Retinal pigment epithelial cell (primary cell): ENCODE measurements at places on chromosomes 6 and 20.

- no peak for DNase-seq
Observed at GRCh38 chr6:95576998-95577303, 384 bp upstream of the MANEA start.

GRCh38 chr6:68649669-68650068 lies 14.6 kb downstream of the ADGRB3 start:
- DNase-seq = no peak

DNA sequence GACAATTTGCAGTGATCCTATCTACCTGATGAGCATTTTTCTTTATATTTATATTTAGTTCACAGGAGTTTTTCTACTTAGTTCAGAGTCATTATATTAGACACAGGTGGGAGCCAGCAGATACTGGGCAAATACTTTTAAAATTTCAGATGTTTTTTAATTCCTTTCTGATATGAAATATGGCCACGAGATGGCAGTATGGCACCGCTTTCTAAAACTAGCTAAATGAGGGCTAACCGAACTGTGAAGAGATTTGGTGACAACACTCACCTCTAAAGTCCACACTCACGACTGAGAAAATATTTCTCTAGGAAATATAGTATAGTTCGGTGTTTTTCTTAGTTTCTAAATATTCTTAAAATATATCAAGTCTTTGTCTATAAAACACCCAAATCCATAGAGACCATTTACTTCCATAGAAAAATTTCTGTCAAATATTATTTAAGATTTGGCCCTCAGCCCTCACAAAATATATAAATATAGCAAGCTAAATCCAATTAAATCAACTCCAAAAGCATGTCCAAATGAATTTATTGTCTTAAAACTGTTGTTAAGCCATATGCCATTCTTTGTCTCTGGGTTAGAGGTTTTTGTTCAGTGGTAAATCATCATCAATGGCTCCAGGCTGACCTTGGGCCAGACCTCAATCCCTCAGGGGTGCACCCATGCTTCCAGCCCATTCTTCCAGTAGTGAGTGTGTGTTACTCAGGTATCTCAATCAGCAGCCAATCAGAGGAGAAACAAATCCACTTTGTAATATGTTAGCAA lies 63.6 kb downstream of the HUS1B start:
- peak; percentile 10 for DNase-seq

DNA sequence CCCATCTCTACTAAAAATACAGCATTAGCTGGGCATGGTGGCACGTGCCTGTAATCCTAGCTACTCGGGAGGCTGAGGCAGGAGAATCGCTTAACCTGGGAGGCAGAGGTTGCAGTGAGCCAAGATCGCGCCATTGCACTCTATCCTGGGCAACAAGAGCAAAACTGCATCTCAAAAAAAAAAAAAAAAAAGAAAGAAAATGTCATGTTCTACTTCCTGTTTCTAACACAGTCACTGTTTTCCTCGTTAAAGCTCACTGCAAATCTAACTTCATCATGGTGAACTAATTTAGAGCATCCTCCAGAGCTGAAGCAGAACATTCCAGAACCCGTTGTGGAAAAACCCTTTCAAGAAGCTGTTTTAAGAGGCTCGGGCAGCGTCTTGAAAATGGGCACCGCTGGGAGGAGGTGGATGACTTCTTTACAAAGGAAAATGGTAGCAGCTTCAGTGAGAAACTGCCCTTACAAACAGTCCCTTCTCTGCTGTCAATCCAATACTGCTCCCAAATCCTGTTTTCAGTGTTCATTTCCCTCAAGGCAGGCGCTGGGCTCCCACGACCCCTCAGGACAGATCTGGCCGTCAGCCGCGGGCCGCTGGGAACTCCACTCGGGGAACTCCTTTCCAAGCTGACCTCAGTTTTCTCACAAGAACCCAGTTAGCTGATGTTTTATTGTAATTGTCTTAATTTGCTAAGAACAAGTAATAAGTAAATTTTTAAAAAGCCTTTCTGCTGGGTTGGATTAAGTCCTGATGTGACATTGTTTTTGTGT lies 12.5 kb downstream of the CTSZ start:
- DNase-seq = no peak

DNA sequence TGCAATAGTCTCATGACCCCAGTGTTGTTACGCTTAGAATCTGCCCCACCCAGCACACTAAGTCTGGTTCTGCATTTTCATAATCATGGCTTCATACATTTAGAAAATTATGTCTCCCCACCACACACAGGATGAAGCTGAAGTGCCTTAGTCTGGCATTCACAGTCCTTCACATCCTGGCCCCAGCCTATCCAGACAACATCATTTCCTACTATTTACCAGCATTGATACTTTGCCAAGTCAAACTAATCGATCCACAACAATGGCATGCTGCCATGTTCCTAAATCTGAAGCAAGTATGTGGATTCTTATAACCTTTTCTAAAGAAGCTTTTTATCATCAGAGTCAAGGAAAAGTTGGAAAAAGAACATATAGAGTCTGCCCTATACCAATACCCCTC lies 132.4 kb upstream of the FBXL4 start:
- no peak for DNase-seq

DNA sequence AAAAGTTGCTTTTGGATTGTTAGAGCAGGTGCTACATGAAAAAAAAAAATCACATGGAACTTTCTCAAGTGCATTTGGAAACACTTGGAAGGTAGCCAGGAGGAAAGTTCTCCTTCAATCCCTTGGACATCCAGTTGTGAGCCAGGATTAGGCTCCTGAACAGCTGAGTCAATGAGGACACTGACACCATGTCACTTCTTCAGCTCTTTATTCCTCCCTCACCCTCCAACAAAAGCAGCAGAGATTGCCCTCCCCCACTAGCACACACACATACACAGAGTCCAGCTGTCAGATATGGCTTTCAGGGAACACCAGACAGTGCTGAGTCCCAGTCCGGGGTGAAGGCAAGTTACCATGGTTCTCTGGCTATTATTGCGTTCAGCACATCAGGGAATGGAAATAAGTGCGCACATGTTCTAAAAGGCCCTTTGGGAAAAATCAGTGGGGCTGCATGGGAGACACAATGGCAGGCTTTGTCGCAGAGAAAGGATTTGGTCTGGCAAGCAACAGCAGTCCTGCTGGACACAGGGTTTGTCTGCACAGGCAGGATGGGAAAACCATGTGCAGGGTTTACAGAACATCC lies 124.7 kb upstream of the MARCKS start:
- DNase-seq = peak; percentile 23

GRCh38 chr20:34517114-34517505 lies 888 bp downstream of the DYNLRB1 start:
- no peak for DNase-seq

DNA sequence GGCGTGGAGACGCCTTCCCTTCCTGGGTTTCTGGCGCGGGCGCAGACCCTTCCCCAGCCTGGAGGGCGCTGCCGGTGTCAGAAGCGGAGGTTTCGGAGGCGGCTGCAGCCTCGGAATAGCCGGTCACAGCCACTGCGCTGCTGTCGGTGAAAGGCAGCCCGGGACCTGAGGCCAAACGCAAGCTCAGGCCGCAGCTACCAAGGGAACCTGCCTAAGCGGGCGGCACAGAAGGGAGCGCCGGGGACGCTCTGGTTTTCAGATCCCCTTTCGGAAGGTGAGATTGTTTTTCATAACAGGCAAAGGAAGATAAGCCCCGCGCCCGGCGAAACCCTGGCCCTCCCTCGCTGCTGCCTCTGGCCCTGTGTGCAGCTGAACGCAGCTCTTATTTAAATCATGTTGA lies 116.5 kb downstream of the FAM120B start:
- no peak for DNase-seq

- peak; percentile 18 for DNase-seq
Observed at GRCh38 chr6:5981126-5982026, 25.3 kb downstream of the NRN1 start.
